ENCODE measurements at places on chromosomes 5 and 9.
A peak's percentile ranks its signal among the peaks of the same experiment; 100 is the strongest.

DNA sequence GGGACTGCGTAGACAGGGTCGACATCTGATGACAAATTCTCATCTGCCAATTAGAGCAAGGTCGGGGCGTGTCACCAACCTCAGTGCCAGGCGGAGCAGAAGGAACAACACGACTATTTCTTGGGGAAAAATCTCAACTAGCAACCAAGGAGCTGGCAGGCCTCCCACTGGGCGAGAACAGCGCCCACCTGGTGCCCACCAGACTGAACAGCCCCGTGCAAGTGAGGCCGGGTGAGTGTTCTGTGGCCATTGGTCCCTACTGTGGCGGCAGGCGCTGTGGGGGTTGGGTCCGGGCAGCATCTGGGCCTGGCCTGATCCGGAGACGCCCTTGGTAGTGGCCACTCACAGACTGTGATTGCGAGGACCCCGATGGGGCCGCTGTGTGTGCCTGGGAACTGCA lies 11.5 kb downstream of the NOTCH1 start:
- no peak for DNase-seq

DNA sequence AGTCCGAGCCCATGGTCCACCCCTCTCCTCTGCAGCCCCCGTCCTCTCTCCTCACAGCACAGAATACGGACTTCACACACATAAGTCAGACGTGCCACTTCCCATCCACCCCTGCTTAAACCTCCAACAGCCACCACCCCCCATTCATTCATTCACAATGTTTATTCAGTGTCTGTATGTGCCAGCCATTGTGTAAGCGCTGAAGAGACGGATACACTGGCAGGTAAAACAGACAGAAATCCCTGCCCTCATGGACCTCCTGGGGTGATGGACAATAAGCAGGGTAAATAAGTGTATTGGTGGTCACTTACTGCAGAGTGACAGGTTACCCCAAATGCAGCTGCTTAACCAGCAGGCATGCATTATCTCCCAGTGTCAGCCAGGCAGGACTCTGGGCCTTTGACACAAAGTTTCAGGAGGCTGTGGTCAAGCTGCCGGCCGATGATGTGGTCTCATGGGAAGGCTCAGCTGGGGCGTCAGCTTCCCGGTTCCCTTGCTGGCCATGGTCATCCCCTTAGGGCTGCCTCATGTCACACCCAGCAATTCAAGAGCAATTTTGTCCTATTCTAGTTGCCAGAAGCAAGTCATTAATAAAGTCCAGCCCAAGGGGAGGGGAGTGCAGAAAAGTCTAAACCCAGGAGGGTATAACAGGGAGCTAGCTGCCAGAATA lies 1.8 kb upstream of the PAXX start:
- no peak for DNase-seq

GRCh38 chr9:105128908-105129600 lies 115.4 kb upstream of the SLC44A1 start:
- no peak for DNase-seq

DNA sequence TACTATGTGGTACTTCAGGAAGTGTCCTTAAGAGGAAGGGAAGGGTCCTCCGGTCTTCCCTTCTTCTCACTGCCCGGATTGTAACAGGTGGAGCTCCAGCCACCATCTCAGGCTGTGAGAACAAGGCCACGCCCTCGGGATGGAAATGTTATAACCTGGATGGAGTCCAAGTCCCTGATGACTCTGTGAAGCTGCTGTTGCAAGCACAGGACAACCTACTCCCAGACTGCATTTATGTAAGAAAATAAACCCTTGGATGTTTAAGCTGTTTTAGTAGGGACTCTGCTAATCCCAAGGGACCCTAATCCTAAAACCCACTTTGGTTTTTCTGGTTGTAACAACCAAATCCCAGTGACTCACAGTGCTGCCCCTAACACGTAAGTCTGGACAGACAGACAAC lies 221.6 kb downstream of the ACTL7B start:
- no peak for DNase-seq

DNA sequence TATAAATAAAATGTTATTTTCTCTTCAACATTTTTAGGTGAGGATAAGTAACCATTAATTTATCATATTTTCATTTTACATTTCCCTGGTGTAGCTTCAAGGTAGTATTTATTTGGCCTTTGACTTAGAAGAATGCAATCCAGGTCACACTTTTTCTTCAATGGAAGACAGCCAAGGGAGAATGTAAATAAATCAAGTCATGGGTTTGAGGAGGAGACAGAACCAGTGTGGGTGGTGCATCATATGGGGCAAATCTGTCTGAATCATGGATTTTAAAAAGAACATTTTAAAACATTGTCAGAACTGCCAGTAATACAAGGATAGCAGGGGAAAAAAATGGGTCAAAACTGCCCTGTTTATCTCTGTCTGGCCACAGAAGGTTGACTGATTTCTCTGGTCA lies 229.5 kb downstream of the FAM114A2 start:
- DNase-seq: no peak

- DNase-seq: peak; percentile 98
These were observed 57.3 kb downstream of the GADD45G start for GRCh38 chr9:89661956-89662717.

DNA sequence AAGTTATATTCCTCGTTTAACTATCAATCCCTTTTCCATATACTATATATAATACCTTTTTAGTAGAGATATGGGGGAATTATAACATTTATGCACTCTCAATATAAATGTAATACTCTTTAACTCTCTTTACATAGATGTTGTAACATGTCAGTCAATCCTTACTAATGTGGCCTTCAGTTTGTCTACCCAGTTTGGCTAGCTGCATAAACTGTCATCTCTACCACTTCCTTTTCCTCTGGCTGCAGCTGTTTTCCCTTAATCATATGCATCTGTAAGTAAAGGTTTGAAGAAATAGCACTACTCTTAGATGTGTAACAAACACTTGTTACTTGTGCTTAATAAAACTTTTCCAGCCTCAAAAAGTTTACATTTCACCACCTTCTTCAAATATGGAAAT lies 13.4 kb downstream of the ABHD17B start:
- DNase-seq: no peak

DNA sequence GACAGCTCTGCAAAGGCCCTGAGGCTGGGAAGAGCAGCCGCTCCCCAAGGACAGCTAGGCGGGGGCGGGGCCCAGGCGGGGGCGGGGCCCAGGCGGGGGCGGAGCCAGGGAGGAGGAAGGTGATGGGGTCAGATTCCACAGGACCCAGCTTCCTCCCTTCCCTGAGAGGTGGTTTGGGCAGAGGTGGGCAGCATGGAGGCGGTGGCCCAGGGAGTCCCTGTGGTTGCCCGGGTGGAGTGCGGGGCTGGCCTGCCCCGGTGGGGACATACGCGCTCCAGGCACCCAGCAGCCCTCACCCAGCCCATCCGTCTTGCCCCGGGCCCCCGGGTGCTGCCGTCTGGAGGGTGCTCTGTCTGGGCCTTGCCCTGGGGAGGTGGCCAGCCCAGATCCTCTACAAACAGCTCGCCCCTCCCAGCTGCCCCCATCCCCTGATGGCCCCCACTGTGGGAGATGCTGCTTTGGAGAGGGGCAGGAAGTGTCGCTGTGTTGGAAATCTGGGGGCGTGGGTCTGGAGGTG lies 11.0 kb upstream of the RNU6ATAC start:
- DNase-seq: no peak

DNA sequence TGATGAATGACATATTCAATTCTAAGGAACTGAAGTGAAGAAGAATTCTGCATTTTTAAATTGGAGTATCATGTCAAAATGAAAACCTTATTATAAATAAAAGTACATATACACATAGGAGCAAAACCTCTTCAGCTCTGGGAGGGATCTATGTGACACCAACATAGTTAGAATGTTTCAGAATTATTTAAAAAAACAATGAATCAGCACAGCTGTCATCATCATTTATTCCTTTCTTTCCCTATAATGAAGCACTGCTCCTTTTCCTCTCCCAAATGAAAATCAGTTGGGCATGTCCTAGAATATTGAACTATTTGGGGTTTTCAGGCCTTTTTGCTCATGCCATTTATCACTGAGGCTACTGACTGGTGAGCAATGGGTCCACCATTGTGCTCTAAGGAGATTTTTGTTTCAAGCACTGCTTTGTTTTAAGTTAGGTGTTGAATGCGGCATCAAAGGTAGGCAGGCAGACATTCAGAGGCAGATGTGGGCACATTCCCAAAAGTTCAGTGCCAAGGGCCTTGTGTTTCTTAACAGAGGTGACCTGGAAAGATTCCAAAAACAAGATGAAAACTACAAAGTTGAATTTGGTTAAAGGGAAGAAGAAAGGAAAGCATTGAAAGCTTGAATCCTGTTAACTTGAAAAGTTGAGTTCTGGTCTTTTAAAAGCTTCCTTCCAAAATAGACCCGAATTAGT lies 126.4 kb upstream of the ADAMTSL1 start:
- no peak for DNase-seq

- no peak for DNase-seq
These were observed 288.5 kb downstream of the OSTF1 start for GRCh38 chr9:75376680-75377254.

DNA sequence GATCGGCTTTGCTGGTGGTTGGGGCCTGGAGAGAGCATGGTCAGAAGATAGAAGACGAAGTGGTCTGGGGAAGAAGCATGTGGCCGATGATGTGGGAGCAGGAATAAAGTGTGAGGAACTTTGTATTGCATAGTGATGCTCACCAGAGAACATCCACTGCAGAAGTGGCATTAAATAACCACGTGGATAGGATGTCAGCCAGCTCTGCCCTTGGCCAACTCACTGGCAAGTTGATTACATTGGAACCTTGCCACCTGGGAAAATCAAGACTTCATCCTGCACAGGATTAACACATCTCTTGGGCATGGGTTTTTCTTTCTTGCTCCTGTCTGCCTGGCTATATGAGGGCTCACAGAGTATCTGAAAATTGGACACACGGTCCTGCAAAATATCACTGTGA lies 217.4 kb downstream of the DMRT2 start:
- DNase-seq: no peak

DNA sequence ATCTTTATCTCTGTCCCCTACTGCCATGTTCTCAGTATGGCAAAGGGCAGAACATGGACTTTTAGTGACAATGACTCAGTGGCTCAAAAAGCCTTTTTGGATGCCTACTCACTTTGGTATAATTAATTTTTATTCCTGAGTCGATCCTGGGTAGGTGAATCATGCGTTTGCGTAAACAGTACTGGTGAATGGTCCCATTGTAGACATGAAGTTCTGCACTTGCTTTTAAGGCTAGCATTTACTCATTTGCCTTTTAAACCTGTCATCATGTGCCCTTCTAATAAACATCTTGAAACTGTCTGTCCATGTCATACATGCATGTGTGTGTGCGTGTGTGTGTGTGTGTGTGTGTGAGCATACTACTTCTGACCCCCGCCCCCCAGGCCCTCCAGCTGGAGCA lies 223.0 kb downstream of the AUH start:
- no peak for DNase-seq

DNA sequence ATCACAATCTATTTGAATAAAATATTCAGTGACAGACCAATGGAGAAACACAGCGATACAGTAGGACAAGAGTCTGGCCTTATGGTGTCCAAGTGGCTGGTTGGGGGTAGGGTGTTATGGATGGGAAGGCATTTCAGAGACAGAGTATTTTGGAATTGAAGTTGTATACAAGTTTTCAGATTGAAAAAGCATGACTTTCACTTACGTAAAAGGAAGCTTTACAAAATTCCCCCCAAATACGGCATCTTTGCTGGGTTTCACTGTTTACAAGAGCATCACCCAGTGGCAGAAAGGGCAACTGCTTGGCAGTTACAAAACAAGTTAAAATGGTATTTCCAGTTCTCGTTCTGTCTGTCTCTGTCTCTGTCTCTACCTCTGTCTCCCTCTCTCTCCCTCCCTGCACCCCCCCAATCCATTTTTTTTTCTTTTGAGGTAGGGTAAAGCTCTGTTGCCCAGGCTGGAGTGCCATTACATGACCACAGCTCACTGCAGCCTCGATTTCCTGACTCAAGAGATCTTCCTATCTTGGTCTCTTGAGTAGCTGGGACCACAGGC lies 86.2 kb downstream of the PTPN3 start:
- DNase-seq: no peak

DNA sequence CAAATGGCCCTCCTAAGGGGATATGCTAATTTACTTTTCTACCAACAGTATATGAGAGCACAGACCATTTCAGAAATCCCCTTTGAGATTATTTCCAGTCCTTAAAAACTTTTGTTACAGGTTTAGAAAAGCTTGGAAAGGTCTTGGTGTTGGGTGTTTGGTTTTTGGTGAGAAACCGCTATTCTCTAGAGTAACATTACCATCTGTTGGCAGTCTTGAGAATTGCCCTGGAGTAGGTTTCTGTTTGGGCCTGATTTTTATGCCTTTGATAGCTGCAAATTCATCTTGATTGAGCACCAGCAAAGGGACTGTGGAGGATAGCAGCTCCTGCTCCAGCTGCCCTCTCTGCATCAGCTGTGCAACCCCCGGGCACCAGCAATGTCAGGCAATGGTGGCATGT lies 8.0 kb downstream of the NUDT2 start:
- DNase-seq: no peak

- peak; percentile 88 for DNase-seq
These were observed 61.1 kb downstream of the DIAPH1 start for GRCh38 chr5:141557681-141558136.

DNA sequence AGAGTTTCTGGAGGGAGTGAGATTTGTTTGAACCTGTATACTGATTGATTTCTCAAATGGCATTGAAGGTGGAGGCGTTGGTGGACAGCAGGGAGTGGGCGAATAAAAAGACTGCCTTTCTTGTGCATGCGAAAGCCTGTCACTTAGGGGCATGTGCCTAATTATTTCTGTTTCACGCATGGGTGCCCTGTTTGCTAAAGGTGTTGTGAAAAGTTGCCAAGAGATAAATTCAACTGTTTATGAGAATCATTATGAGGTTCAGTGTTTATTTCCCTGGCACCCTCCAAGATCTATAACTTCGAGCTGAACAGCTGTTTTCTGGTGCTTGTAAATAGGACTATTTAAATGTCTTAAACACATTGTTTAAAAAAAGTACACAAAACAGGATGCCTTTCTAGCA lies 67.4 kb upstream of the DMRTA1 start:
- no peak for DNase-seq

DNA sequence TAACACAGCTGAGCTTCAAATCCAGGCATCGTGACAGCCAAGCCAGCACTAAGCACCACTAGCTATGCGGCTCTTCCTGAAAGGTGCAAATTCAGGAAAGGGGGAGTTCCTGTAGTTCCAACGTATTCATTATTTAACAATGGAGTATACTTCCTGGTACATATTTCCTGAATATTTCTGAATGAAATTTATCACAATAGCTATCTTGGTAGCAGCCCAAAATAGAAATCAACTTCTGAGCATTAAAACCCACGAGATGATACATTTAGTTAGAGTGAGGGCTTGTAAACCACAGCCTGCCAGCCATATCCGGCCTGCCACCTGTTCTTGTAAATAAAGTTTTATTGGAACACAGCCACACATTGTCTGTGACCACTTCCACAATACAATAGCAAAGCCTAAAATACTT lies 109.7 kb upstream of the RETREG1 start:
- no peak for DNase-seq

- DNase-seq: no peak
These were observed 2.3 kb upstream of the EFNA5 start for GRCh38 chr5:107673039-107673367.

- DNase-seq: no peak
These were observed 17.1 kb downstream of the KCTD16 start for GRCh38 chr5:144187699-144188294.

Measured in occipital lobe (tissue), 3 donors.